ENCODE measurements at places on chromosomes 5 and 9.

GRCh38 chr5:169762338-169763095 lies 125.4 kb downstream of the DOCK2 start:
- no peak for DNase-seq

DNA sequence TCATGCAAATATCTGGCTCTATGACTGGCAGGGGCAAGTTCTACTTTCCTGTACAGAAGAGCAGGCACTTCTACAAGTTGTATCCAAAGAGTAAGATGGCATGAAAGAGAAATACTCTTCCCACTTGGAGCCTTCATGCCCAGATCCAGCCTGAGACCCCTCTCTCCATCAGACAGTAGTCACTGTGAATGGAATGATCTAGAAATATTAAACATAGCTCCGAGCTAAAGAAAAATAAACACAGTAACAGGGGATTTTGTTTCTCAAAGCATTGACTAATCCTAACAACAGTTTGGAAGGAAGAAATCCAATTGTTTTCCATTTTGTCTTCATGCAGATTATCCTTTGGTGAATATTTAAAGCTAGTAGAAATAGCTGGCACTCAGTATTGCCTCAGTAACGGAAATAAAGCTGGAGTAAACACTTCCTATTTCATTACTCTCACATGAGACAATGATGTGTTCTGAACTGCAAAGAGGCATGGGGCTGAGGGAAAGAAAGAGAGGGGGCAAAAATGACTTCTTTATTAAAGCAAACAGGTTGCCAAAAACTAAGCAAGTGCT lies 100.0 kb downstream of the SEMA5A start:
- no peak for DNase-seq

DNA sequence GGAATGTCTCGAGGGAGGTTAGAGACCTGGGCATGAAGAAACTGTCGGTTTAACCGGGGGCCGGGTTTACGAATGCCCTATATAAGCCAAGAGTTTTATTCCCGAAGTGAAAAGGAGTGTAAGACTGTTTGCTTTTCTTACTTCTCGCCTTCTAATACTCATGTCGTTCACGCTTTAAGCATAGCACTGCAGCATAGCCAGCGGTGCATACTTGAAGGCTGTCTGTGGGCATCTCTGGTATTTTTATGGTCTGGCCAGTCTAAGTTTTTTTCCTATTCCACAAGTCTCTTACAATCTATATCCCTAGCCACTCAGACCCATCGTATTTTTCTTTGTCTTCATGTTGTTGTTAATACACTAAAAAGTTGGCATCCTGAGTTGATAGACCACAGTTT lies 1.2 kb downstream of the UHRF2 start:
- DNase-seq, result no peak

DNA sequence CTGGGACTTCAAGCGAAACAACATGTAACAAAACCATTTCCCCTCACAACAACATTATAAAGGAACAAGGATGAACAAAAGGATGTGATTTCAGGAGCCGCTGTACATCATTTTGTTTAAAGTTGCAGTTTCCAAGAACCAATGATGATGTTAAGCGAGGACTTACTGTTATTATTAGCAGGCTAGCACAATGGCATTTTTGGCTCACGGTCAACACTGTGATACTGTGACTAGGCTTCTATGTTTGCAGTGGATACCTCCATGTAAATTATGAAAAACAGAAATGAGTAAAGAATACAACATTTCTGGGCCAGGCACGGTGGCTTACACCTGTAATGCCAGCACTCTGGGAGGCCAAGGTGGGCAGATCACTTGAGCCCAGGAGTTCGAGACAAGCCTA lies 113.0 kb downstream of the AUH start:
- DNase-seq, result no peak

- no peak for DNase-seq
These were observed 849 bp upstream of the IFT74 start for GRCh38 chr9:26955222-26955903.

DNA sequence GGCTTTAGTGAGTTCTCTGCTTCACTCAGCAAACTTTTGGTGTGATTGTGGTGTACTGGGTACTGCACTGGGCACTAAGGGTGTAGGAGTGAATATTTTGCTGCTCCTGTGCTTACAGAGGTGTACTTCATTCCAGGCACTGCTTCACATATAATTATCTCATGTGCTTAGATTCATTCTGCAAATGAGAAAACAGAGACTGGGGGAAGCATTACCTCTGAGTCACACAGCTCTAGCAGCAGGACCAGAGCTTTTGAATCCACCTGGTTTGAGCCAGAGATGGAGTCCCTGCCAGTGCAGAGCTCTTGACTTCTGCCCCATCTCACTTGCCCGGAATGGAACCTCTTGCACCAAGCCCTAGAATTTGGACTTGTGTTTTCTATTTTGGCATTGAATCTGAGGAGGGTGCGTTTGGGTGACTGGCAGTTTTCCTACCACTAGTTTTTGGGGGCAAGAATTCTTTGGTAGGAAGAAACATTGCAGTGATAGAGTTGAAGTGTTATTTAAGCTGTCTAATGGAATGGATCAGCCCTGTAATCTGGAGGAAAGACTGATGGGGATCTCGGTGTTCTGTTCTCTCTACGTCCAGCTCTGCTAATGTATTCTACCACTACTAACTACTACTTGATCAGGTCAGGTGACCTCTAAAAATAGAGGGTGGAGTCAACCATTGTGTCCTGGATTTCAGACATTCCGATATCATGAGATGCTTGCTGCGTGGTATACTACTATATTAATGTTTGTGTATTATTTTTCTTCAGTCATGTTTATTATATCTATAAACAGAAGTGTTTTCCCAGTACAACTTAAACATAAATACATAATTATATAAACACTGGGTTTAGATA lies 2.5 kb downstream of the ARHGAP26 start:
- no peak for DNase-seq

GRCh38 chr5:123907349-123907748 lies 395.4 kb downstream of the CSNK1G3 start:
- no peak for DNase-seq

DNA sequence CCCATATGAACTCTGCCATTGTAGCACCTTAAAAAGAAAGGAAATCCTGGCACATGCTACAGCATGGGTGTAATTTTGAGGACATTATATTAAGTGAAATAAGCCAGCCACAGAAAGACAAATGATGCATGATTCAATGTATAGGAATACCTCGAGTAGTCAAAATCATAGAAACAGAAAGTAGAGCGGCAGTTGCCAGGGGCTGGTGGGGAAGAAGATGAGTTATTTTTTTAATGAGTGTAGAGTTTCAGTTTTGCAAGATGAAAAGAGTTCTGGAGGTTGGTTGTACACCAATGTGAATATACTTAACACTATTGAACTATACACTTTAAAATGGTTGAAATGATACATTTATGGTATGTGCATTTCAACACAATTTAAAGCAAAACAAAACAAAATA lies 133.0 kb downstream of the ZDHHC21 start:
- no peak for DNase-seq
